Liver (tissue), 10 donors: ENCODE measurements at places on chromosomes 12 and 14.
A peak's percentile ranks its signal among the peaks of the same experiment; 100 is the strongest.

DNA sequence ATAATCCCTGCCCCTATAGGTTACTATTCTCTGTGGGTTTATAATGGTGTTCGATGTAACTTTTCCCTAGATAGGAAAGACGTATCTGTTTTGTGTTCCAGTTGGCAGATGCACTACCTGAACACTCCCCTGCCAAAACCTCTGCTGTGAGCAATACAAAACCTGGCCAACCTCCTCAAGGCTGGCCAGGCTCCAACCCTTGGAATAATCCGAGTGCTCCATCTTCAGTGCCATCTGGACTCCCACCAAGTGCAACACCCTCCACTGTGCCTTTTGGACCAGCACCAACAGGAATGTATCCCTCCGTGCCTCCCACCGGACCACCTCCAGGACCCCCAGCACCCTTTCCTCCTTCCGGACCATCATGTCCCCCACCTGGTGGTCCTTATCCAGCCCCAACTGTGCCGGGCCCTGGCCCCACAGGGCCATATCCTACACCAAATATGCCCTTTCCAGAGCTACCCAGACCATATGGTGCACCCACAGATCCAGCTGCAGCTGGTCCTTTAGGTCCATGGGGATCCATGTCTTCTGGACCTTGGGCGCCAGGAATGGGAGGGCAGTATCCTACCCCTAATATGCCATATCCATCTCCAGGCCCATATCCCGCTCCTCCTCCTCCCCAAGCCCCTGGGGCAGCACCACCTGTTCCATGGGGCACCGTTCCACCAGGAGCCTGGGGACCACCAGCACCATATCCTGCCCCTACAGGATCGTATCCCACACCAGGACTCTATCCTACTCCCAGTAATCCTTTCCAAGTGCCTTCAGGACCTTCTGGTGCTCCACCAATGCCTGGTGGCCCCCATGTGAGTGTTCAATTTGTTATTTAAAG lies 11.3 kb downstream of the MAPK1IP1L start:
- DNase-seq, result no peak

GRCh38 chr12:8867009-8867408 lies 44.6 kb downstream of the A2ML1 start:
- DNase-seq, result no peak

DNA sequence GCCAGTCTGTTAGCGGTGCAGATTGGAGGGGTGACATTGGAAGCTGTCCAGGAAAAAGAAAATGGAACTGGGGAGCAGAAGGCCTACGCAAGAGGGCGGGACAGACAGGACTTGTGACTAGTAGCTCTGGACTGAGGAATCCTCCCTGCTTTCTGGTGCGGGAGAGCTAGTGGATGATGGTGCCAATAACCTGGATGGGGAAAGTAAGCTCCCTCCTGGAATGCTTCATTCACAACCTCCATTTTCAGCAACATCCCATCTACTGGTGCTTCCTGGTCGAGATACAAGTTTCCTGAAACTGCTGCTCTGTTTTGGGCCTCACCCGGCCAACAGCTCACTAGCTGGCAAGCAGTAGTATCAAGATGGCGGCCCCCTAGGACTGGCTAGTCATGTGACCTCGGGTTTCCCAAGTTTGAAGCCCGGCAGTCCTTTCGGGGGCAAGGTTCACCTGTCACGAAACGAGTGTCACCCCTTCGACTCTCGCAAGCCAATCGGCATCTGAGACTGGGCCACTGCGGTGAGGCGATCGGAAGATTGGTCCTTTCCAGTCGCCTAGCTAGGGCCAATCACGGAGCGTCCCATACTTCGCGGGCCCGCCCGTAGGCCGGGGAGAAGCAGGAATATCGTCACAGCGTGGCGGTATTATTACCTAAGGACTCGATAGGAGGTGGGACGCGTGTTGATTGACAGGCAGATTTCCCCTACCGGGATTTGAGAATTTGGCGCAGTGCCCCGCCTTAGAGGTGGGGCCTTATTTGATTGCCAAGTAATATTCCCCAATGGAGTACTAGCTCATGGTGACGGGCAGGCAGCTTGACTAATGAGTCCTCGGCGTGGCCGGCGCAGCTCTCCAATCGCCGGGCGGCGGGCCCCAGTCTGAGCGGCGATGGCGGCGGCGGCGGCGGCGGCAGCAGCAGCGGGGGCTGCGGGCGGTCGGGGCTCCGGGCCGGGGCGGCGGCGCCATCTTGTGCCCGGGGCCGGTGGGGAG lies at the start of gene PABPN1:
Gene PABPN1, plus strand, starts transcription at position 874 of the 988 bp plus-strand sequence. Its CDS starts 13 bp downstream, at position 887.
- peak; percentile 97 for DNase-seq

DNA sequence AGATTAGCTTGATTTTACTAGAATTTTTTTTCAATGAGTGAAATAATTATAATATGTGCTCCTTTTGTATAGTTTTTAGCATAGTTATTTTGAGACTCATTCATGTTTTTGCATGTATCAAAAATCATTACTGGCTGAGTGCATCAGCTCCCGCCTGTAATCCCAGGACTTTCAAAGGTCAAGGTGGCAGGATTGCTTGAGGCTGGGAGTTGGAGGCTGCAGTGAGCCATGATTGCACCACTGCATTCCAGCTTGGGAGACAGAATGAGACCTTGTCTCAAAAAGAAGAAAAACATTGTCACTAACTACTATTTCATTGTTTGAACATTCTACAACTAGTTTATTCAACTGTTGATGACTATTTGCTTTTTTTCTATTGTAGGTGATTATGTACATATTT lies 802.7 kb downstream of the SLC16A7 start:
- DNase-seq, result no peak

- no peak for DNase-seq
Measured at GRCh38 chr14:76761960-76762410, 717 bp downstream of the VASH1 start.
